ENCODE measurements at places on chromosomes 12 and 14.

GRCh38 chr12:61546296-61546695 is 713.9 kb upstream of the USP15 start:
- DNase-seq: no peak

DNA sequence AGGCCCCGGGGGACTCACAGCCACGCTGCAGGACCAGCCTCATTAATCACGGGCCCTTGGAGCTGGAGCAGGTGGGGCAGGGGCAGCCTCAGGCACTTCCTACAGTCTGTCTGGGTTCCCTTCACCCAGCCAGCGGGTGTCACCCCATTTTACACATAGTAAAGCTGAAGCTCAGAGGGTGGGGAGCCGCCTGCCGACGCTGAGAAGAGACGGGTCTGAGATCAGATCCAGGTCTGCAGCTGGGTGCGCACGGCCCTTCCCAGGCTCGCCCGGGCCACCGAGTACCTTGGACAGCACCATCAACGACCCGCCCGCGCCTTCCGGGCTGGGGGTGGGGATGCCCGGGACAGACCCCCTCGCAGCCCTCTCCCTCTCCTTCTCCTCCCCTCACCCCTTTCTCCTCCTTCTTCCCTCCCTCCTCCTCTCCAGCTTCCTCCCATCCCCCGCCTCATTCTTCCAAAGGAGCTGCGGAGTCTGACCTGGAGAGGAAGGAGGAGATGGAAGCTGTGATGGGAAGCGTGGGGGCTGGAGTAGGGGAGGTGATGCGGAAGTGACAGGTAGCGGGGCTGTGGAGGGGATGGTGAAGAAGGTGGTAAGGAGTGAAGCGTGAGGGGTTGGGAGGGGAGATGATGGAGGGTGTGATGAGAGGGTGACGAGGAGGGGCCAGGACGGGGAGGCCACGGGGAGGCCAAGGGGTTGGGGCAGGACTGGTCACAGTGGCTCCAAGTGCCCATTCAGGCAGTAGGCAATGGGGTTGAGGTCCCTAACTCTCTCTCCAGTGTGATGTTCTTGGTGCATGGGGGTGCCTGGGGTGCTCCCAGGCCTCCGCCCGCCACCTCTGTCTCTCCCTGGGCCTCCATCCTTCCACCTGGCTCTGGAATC is 8.8 kb downstream of the DTX1 start:
- no peak for DNase-seq

- no peak for DNase-seq
Measured at GRCh38 chr14:88838015-88838414, 13.6 kb downstream of the TTC8 start.

- no peak for DNase-seq
Measured at GRCh38 chr14:81390696-81391095, 9.4 kb downstream of the STON2 start.

DNA sequence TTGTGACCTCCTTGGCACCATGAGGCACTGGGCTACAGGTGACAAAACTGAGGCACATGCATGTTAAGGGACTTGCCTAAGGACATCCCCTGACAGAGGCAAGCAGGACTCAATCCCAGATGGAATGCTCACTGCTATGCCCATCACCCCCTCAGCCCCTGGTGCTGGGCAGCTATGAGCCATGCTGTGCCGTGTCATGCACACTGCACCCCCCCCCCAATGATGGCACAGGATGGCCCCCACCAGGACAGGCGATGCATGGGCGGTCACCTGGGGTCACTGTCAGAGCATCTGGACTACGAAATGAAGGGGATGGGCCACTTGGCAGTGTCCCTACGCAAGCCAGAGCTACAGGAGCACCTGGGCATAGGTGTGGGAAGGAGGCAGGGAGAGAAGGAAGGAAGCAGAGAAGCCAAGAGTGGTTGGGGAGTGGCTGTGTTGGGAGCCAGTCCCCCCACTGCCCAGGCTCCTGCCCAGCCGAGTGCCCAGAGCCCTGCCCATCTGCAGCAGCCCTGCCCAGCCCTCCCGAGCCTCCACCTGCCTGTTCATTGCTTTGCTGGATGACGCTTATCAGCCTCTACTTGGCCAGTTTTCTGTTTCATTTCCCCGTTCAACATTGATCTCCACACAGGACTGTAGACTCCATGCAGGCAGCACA is 84.9 kb upstream of the DIO3 start:
- DNase-seq: no peak
